ENCODE measurements at places on chromosomes 16 and 17.

DNA sequence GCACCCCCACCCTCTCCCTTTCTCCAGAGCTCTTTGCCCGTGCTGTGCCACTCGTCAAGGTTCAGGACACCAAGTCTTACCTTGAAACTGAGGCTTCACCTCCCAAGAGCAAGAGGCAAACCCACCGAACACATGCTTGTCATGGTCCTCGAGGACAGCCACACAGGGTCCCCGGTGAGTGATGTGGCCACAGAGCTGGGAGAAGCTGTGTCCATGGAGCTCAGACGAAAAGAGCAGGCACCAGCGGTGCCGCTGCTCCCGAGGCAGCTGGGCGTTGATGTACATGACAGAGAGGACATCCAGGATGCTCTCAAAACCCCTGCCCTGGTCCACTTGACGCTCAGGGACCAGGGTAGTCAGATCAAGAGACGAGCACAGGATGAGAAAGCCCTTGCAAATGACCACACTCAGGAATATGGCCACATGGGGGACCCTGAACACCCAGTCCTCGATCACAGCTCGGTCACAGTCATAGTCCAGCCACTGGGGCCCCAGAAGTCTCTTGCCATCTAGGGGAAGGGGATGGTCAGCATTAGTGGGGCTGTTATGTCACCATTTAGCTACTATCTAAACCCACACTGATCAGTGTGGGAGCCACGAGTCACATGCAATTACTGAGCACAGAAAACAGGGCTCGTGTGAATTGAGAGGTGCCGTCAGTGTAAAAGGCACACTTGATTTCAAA, 17.8 kb downstream of the MEAK7 start:
- no peak for DNase-seq

- peak; percentile 56 for DNase-seq
Observed at GRCh38 chr16:85556456-85557082, 56.6 kb upstream of the GSE1 start.

- no peak for DNase-seq
Observed at GRCh38 chr16:83717814-83718213, 90.0 kb upstream of the HSBP1 start.

- no peak for DNase-seq
Observed at GRCh38 chr16:77599793-77600415, 122.4 kb upstream of the NUDT7 start.

DNA sequence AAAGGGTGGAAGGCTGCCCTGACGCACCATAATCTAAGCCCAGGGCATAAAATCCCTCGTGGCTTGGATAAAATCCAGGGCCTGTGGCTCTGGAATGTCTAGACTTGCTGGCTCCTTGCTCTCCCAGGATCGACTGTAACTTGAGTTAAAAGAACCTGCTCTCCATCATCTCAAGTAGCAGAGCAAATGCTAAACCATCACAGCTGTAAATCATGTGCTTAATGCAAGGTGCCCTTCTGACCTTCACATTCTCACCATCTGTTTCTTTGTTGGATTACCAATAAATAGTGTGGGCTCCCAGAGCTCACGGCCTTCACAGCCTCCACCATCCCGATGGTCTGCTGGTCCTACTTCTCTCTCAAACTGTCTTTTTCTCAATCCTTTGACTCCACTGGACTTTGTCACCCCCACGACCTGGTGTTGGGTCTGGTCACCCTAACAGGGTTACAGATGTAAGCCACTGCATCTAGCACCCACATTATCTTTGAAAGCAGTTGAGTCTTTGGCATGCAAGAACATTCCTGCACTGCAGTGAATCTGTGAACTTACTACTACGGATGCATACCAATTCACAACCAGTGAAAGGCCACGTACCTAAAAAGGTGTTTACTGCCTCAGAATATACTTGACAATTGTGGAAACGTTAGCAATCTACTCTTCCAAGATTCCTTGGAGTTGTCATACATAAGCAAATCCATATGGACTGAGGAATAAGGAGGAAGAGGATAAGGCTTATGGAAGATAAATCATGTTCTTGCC, 15.3 kb downstream of the RSL1D1 start:
- DNase-seq, result no peak

GRCh38 chr17:17236295-17237025, 508 bp downstream of the FLCN start:
- DNase-seq, result no peak

- no peak for DNase-seq
Observed at GRCh38 chr17:1183171-1183873, 3.5 kb upstream of the ABR start.

- no peak for DNase-seq
Observed at GRCh38 chr16:57530522-57531252, 5.7 kb downstream of the CCDC102A start.

DNA sequence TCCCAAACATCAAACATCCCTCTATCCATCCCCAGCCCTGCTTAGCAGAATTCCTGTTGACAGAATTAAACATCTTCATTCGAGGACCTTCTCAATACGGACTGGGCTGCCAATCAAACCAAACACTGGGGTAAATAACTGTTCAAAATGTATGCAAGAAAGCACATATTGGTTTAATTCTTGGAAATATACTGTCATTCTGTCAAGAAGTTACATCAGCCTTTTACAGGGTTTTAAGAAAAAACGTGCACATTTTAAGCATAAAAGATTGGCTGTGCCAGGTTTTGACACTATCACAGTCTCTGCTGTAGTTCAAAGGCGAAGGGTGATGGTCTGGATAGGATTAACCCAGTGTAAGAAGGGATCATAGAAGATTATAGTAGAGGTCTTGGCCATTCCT, 25.1 kb upstream of the CCNF start:
- DNase-seq, result no peak

GRCh38 chr16:66964049-66964448, 3.0 kb downstream of the CES3 start:
- no peak for DNase-seq

DNA sequence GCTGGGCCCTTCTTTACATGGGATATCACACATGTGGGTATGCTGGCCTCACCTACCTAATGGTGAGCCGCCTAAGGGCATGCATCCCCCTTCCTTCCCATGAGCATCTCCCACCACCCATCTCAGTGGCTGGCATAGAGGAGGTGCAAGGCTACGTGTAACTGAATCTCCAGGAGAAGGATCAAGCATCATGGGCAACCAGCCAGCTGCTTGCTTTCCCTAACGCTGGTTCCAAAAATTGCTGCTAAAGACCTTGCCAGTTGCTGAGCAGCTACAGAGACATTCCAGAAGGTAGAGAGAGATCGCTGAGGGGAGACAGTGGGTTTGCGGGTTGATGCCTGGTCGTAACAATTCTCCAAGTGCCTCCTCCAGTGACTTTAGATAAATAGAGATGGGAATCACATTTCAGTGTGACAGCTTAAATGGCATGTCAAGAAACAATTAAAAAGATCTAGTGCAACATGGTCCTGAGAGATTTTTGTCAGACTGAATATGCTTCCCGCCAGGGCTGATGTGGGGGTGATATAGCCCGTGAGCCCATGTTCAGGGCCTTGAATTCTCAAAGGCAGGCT, 378.4 kb upstream of the CDH5 start:
- DNase-seq, result no peak

- no peak for DNase-seq
Observed at GRCh38 chr17:66950325-66950724, 14.2 kb upstream of the CACNG4 start.

- DNase-seq, result no peak
Observed at GRCh38 chr16:68380676-68381362, 67.5 kb downstream of the SMPD3 start.

- DNase-seq, result no peak
Observed at GRCh38 chr17:42230225-42230624, 35.9 kb upstream of the GHDC start.

GRCh38 chr17:19868079-19868395, 301 bp upstream of the ULK2 start:
- DNase-seq, result peak; percentile 17

DNA sequence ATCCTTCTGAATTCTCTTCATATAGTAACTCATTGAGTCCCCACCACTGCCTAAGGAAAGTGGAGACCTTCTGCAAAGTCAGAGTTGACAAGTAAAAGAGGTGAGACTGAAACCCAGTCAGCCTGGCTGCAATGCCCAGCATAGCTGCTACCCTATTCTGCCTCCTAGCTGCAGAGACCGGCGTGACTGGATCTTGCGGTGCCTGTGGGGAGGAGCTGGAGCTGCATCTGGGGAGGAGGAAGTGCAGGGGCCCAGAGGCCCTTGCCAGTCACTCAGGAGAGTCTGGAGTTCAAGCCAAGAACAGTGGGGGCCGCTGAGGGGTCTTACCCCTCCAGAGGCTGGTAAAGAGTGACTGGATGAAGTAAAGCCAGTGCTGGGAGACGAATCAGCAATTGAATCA, 35.0 kb upstream of the ZNF423 start:
- no peak for DNase-seq

GRCh38 chr17:76953946-76954345, 85.7 kb downstream of the MGAT5B start:
- no peak for DNase-seq

DNA sequence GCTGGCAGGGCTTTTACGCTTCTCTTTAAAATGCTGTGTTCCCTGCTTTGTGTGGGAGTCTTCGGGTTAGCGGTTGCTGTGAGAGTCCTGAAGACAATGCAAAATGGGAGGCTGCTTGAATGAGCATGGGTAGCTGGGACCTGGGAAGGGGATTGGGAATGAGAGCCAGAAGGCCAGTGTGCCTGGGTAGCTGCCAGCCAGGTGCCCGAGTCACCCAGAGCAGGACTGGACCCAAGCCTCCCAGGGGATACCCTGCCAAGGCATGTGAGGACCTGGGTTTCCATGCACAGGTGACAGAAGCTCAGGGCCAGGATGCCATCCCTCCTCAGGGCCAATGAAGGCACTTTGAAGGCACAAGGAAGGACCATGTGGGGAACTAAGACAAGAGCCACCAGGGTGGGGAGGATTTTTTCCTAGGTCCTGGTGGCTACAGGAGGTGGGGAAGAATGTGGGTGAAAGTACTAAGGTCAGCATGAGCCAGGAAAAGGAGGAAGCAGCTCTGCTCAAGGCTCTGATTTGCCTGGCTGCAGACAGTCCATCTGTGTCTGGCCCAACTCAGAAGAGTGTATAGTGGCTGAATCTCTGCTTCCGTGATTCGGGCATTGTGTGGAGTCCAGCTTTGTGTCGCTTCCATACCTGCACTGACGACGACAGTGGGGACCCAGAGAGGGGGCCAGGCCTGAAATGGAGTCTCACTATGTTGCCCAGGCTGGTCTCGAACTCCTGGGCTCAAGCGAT, 20.5 kb downstream of the TMEM94 start:
- DNase-seq, result no peak

- DNase-seq, result no peak
Observed at GRCh38 chr16:59385491-59385890, 651.4 kb upstream of the GOT2 start.

DNA sequence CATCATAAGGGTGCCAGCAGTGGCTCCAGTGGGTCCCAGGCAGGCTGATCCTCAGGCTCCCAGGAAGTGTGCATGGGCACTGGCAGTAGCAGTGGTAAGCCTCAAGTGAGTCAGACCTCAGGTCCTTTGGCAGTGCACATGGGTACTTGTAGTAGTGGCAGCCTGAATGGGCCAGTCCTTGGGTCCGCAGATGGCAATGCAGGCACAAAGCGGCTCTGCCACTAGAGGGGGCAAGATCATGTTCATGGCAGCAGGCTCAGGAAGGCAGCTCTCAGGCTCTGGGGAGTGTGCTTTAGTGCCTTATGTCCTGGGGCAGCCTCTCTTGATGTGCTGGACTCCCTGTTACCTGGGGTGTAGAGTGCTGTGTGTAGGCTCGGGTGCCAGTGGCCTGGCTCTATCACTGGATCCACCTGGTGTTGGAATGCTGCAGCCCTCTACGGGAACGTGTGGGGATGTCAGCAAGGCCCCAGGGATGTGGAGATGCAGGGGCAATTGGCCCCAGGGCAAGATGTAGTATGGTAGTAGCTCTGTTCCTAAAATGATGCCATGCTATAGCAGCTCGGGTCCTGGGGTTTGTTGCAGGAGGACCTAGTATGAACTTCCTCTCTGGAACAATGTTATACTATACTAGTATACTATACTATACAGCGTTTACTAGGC, 11.0 kb downstream of the ACSM3 start:
- peak; percentile 40 for DNase-seq

- DNase-seq, result no peak
Observed at GRCh38 chr17:29514792-29515191, 52.0 kb downstream of the ABHD15 start.

DNA sequence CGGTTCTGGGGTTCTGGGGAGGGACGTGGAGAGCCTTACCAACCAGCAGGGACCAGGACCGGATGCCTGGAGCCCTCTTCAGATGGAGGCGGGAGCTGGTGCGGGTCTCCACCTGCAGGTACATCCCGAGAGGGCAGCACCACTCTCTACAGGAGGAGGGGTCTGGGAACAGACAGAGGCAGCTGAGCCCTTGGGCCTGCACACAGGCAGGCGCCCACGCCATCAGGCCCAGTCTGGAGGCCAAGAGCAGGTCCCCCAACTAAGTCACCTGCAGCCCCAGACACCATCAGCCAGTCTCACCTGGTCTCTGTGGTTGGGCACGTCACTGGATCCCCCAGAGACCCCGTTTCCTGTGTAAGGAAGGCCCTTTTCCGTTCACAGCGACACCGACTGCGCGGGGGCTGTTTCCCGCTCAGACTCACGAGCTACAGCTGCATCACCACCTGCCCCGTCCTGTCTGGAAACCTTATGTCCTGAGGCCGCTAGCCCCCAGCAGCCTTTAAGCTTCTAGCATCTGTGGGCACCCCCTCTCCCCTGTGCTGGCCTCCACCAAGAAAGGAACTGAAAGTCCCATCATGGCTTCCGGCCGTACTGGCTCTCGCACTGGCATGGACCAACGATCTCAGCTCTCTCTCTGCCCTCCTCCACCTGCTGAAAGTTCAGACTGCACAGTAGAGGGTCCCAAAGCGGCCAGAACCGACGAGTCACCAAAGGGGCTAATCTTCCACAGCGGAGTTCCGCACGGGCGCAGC, 1.2 kb downstream of the CYBC1 start:
- DNase-seq, result peak; percentile 73

DNA sequence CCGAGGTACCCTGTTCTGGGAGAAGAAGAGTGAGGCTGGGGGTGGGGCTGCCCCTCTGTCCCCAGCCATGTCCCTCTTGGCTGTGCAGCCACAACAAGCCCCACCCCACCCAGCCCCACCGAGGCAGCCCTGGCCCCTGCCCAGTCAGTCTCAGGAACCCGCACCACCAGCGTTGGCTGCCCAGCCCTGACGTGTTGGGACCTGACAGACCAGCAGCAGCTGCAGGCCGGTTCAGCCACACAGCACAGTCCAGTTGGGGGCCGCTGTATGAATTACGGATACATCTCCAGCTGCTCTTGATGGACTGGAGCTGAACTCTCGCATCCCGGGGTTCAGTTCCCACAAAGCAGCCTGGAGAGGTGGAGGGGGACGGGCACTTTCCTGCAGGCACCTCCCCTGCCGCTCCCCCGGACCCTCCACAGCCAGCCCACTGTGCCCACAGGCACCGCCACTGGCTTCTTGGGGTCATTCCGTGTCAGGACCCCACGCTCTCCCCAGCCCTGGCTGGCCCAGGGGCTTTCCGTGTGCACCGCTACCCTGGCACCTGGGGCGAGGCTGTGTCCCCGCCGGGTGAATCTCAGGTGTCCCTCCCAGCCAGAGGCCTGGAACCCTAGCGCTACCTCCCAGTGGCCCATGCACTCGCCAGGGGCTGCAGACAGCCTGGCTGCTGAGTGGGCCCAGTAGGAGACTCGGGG, 7.1 kb downstream of the CDH15 start:
- no peak for DNase-seq

- DNase-seq, result no peak
Observed at GRCh38 chr17:82315703-82316358, 1.6 kb downstream of the CD7 start.

All from activated CD8-positive, alpha-beta memory T cell treated with anti-CD3 and anti-CD28 coated beads, Interleukin-2, amount 50 U/mL, for 4 hours (primary cell).